ENCODE measurements at places on chromosomes 5 and 9.

DNA sequence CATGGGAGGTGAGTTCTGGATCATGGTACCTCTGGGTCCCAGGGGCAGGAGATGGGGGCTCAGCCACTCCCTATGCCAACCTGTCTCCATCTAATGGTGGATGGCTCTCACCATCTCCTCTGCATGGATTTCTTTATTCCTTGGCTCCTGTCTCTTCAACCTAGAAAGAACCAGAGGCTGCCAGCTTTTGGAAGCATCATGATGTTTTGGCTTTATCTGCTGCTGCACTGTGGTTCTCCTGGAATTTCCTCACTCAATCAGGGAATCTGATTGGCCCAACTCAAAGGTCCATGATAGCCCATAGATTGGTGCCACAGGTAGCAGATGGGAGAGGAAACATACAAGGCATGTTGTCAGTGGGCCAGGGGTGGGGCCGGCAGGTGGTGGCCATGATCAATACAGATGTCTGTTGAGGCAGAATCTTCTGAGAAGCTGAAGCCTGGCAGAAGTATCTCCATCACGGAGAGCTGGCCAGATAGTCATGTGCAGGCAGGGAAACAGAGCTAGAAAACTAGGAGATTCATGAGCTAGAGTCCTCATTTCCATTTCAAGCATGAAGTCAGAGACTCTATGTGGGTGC, 158.2 kb downstream of the MACROH2A1 start:
- no peak overlapping the region for H3K27ac ChIP-seq
- no peaks in the 10 kb centered on the region for H3K4me1 ChIP-seq
- no peak overlapping the region for H3K4me3 ChIP-seq
- no peaks in the 10 kb centered on the region for H3K36me3 ChIP-seq

DNA sequence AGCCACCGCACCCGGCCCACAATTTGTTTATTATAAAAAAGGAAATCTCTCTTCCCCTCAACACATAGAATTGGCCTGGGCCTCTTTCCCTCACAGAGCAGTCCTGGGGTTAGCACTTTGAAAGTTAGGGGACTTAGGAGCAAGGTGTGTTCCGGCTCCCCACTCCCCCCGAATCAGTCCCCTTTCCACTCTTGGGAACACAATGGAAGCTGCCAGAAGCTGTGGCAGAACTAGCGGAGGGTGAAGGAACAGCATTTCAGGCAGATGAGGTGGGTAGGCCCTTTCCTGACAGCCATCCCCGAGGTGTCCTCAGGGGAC, 16.4 kb upstream of the C5orf47 start:
- no peak for DNase-seq
- no peaks in the 10 kb centered on the region for H3K36me3 ChIP-seq
- no peak overlapping the region for H3K27ac ChIP-seq
- H3K27me3 ChIP-seq: peaks cover 11% of the 10 kb centered on the region
- H3K4me3 ChIP-seq: peak overlapping the region; percentile 55

DNA sequence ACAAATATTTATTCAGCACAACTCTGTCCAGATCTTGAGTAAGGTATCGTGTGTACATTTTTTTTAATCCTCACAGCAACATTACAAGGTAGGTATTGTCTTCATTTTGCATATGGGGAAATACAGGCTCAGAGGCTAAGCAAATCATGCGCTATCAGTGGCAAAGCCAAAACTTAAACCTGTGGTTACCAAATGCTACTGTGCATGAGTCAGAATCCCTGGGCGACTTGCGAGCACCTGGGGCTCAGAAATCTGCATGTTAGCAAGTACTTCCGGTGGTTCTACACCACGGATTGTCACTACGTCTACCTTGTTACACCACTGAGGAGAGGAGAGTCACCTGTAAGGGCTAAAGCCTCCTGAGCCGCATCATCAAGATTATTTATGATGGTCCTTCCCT, 21.3 kb downstream of the C5orf58 start:
- H3K4me1 ChIP-seq: peaks cover 83% of the 10 kb centered on the region
- peak; percentile 87 for DNase-seq
- peak overlapping the region; percentile 70 for H3K27ac ChIP-seq
- H3K4me3 ChIP-seq: no peak overlapping the region

- H3K27me3 ChIP-seq: no peaks in the 10 kb centered on the region
- no peak within 1 kb of the TSS for H3K4me3 ChIP-seq
- DNase-seq: no peak
Observed at GRCh38 chr5:39219437-39219836, at the start of gene FYB1. TSS of gene FYB1 (minus strand) at chr5:39219563. CDS start at chr5:39202960, 16,603 bp downstream.

- no peak overlapping the region for H3K4me3 ChIP-seq
- H3K27me3 ChIP-seq: no peaks in the 10 kb centered on the region
- DNase-seq: no peak
Observed at GRCh38 chr5:11531811-11532555, 372.3 kb downstream of the CTNND2 start.

DNA sequence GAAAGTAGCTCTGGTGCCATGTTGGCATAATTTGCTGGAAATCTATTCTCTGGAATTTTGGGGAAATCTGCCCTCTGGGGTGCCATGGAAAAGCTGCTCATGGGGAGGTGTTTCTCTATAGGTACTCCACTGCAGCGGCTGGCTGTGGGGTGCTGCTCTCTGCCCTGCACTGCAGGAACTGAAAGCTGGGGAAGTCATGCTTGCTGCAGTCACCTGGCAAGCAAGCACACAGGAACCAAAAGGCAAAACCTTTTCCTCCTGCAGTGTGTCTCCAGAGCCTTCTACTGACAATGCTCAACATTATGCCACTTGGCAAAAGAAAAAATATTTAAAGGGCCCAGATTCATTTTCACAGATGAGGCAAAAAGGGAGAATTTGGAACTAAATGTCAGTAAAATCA, 25.8 kb upstream of the CARNMT1 start:
- H3K36me3 ChIP-seq: no peaks in the 10 kb centered on the region
- H3K4me3 ChIP-seq: no peak overlapping the region
- no peaks in the 10 kb centered on the region for H3K4me1 ChIP-seq
- no peak overlapping the region for H3K27ac ChIP-seq
- no peaks in the 10 kb centered on the region for H3K27me3 ChIP-seq

GRCh38 chr5:63111891-63112290, 533.3 kb downstream of the LRRC70 start:
- no peaks in the 10 kb centered on the region for H3K27me3 ChIP-seq
- no peaks in the 10 kb centered on the region for H3K4me1 ChIP-seq
- no peak for DNase-seq

DNA sequence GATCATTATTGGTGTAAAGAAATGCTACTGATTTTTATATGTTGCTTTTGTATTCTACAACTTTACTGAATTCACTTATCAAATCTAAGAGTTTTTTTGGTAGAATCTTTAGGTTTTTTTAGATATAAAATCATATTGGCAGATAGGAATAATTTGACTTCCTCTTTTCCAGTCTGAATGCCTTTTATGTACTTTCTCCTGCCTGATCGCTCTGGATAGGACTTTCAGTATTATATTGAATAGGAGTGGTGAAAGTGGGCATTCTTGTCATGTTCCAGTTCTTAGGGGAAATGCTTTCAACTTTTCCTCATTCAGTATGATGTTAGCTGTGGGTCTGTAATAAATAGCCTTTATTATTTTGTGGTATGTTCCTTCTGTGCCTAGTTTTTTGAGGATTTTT, 8.3 kb downstream of the AHRR start:
- peaks cover 64% of the 10 kb centered on the region for H3K4me1 ChIP-seq
- peaks cover 53% of the 10 kb centered on the region for H3K36me3 ChIP-seq

All from activated CD8-positive, alpha-beta memory T cell treated with anti-CD3 and anti-CD28 coated beads, Interleukin-2, amount 10 ng/mL, durations not matched to agents 7 days and 5 days (primary cell).